ENCODE measurements at places on chromosomes 12 and 14.

DNA sequence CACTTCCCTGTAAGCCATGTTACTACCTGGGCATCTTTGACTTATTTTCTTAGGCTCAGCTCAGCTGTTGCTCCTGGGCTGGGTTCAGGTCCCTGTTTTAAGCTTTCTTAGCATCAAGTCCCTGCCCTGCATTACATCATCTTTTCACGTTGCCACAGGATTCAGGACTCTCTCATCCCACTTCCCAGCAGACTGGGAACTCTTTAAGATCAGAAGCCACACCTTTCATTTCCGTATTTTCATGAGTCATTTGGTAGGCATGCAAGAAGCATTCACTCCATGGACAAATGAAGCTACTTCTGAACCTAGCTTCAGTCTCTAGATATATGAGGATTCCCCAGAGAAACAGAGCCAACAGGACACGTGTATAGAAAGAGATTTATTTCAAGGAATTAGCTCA is 726.8 kb downstream of the VRK1 start:
- DNase-seq = no peak

GRCh38 chr12:95717316-95717928 is 73.1 kb downstream of the NTN4 start:
- no peak for DNase-seq

DNA sequence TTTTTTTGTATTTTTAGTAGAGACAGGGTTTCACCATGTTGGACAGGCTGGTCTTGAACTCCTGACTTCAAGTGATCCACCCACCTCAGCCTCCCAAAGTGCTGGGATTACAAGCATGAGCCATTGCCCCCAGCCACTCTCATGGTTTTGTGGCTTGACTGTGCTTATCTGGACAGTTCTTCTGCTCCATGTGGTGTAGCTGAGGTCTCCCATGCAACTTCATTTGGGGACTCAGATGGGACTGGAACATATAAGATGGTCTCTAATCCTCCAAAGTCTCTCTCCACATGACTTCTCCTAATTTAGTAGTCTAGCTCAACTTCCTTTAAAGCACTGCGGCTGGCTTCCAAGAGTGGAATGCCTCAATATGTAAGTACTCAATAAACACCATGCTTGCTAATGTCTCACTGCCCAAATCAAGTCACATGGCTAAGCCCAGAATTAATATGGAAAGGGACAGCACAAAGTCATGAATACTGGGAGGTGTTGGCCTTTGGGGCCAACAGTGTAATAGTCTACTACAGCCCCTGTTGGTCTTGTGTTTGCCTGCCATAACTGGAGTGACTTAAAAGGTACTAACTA is 7.4 kb downstream of the INHBC start:
- DNase-seq = no peak

DNA sequence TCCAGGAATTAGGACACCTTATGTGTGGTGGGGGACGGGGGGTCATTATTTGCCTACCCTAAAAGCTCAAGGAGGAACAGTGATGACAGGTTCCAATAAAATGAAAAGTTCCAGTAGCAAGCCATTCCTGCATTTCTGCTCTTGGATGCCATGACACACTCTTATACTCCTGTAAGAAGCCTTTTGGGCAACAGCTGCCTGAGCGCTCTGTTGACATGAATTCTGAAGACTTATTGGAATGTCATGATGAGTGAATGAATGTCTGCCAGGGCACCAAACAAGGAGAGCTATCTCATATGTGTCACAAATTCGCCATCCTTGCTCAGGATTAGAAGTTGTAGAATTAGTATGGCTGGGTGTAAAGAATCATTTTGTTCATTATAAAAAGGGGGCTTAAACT is 36.3 kb downstream of the PTGER2 start:
- no peak for DNase-seq

- no peak for DNase-seq
Observed at GRCh38 chr12:22821985-22822384, 197.0 kb downstream of the ETNK1 start.

- no peak for DNase-seq
Observed at GRCh38 chr12:53596920-53597363, 29.2 kb downstream of the ATF7 start.

- DNase-seq = no peak
Observed at GRCh38 chr12:57128519-57129247, 400 bp downstream of the LRP1 start.

DNA sequence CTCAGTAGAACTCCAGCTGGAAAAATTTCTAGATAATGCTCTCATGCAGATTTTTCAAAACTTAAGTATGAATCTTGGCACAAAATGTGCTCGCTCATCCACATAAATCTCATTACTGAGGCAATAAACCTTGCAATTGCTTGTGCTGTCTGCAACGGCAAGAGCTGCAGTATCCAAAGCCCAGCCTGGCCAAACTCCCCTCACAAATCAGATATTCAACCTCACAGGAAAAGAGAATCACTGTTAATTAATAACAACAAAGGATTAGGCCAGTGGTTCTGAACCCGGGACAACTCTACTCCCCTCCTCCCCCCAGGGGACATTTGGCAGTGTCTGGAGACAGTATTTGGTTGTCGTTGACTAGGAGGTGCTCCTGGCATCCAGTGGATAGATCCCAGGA is 19.2 kb upstream of the CORO1C start:
- DNase-seq = no peak

DNA sequence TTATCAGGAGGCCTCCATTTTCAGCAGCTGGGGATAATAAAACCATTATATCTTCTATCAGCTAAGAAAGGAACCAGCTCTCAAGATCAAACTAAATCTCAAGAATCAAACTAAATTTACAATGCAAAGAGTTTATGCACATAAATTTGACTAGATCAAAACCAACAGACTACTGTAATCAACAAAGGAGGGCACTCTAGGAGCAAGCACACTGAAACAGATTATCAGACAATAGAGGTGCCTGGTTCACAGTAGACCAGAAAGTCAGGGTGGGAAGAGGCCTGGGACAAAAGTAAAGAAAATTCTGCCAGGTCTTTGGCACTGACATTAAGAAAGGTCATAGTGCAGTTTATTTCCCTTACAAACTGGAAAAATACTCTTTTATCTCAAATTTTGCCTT is 61.0 kb downstream of the HECTD4 start:
- no peak for DNase-seq

DNA sequence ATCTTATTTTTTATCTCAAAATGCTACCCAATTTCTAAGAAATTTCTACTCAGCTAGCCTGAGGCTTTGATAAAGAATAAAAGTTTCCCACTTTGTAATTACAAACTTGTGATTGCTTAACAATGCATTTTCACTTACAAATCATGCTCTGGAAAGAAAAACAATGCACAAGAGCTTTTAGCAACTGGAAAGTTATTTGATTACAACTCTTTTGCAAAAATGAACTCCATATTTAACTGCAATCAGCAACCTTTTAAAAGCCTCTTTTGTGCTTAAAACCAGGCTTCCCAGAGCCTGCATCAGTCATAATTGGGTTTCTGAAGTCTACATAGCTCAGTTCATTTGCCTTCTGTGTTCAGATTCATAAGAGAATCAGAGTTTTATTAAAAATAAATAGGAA is 395.2 kb downstream of the PAWR start:
- DNase-seq = no peak

GRCh38 chr12:272942-273341 is 10.3 kb upstream of the SLC6A13 start:
- no peak for DNase-seq

- no peak for DNase-seq
Observed at GRCh38 chr12:67161322-67161918, 107.7 kb upstream of the CAND1 start.

DNA sequence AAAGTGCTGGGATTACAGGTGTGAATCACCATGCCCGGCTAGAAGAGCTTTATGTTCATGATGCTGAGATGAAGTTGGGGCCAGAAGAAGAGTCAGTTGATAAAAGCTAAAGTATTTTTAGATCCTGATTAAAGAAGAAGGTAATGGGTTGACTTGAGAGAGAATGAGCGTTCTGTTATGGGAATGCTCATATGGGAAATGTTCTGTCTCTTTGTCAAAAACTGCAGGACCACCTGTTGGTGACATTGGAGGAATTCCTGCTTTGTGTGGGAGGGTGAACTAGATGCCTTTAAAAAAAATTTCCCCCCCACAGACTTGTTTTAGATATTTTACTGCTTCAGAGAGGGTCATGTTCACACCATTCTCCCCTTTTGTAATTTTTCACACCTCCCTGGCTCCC is 6.7 kb downstream of the WDR20 start:
- no peak for DNase-seq

DNA sequence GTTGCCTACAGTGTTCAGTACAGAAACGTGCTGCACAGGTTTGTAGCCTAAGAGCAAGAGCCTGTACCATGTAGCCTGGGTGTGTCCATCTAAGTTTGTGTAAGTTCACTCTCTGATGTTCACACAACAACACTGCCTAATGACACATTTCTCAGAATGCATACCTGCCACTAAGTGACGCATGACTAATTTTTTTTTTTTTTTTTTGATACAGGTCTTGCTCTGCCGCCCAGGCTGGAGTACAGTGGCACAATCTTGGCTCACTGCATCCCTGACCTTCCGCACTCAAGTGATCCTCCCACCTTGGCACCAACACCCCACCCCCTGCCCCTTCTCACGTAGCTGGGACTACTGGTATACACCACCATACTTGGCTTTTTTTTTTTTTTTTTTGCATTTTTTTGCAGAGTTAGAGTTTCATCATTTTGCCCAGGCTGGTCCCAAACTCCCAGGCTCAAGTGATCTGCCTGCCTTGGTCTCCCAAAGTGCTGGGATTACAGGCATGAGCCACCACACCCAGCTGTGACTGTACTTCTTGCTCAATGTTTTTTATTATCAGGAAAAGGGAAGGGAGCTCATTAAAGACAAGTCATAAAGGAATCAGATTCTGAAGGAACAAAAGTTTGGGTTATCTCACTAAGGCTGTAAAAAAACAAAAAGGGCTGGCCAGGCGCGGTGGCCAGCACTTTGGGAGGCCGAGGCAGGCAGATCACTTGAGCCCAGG is 10.0 kb upstream of the CDC42BPB start:
- no peak for DNase-seq

DNA sequence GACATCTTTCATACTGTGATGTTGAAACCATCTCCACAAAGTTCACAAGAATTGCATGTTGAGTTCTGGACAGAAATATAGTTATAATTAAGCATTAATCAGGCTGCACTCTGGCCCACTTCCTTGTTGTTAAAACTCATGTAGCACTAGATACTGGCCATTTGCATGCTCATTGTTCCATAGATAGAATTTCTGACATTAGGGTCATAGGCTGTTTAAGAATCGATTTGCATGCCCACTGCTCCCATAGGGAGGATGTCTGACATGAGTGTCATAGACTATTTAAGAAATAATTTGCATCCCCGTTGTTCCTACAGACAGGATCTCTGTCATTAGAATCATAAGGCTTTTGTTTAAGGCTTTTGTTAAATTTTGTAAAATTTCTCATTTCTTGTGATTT is 50.2 kb downstream of the MYF5 start:
- DNase-seq = no peak

- DNase-seq = no peak
Observed at GRCh38 chr12:47991106-47992061, 12.9 kb downstream of the COL2A1 start.

DNA sequence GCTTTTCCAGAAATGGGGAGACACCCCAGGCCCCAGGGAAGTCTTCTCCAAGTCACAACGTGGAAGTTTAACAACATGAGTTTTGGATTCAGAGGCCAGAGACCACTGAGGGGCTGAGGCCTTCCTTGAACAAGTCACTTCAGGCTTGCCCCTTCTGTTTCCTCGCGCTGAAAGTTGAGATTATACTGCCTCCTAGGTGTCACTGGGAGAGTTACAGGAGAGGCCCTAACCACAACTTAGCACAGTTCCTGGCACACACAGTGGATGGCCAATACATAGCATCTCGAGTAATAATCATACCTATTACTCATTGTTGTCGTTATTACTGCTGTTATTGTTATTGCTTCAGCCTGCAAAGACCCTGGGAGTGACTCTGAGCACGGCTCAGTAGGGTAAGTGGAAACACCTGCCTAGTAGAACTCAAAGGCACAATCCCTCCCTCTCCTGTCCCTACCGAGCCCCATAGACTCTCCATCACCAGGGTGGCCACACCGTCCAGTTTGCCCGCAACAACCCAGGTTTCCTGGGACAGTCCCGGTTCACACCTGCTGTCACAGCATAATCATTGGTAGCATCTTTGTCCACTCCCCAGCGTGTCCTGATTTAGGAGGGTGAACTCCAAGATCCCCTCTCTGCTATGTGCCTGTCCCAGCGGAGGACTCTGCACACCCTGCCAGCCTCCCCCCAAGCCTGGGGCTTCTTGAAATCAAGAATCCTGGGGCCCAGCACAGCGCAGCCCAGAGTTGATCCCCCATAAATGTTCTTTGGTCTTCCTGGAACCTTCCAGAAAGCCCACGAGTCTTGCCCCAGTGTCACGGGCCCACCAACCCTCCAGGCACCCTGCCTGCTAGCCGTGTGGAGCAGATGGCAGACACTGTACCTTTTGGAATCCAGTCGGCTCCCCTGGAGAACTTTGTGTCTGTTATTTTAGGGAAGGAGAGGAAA is 85.0 kb downstream of the SYNE3 start:
- DNase-seq = no peak

GRCh38 chr12:20616093-20616492 is 79.0 kb upstream of the SLCO1C1 start:
- no peak for DNase-seq

- no peak for DNase-seq
Observed at GRCh38 chr14:39784461-39784860, 352.2 kb upstream of the FBXO33 start.

GRCh38 chr14:22188318-22188717 is 400.7 kb downstream of the DAD1 start:
- no peak for DNase-seq

DNA sequence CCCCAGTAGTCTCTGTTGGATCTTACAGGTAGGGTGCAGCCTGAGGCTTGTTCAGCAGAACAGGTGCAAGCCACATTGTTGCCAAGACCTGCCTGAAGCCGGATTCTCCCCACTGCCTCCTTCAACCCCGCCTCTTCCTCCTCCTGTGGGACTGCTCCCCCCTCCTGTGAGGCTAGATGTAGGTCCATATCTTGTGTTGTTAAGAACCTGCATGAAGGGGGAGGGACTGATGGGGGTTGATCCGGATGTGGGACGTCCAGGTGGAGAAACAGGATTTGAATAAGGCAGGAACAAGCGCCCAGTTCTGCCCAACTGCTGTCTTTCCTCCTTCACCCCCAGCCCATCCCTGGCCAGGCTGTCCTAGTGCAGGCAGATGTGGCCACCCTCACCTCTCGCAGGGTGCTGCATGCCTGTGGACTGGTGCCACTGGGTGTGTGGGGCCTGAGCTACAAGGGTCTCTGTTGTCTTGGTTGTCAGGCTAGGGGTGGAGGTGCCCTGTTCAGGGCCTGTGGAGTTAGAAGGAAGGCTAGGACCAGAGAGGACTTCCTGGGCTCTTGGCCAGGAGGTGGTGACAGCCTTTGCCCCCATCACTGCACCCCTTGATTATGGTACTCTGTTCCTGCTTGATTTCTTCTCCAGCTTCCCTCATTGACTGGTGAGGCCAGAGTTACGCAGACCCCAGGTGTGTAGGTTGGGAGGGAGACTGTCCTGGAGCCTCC is 1.4 kb downstream of the NR4A1 start:
- no peak for DNase-seq

GRCh38 chr12:120367233-120367923 is 1.6 kb downstream of the MSI1 start:
- DNase-seq = no peak
